Occipital lobe (tissue), 3 donors: ENCODE measurements at places on chromosomes 16 and 17.

DNA sequence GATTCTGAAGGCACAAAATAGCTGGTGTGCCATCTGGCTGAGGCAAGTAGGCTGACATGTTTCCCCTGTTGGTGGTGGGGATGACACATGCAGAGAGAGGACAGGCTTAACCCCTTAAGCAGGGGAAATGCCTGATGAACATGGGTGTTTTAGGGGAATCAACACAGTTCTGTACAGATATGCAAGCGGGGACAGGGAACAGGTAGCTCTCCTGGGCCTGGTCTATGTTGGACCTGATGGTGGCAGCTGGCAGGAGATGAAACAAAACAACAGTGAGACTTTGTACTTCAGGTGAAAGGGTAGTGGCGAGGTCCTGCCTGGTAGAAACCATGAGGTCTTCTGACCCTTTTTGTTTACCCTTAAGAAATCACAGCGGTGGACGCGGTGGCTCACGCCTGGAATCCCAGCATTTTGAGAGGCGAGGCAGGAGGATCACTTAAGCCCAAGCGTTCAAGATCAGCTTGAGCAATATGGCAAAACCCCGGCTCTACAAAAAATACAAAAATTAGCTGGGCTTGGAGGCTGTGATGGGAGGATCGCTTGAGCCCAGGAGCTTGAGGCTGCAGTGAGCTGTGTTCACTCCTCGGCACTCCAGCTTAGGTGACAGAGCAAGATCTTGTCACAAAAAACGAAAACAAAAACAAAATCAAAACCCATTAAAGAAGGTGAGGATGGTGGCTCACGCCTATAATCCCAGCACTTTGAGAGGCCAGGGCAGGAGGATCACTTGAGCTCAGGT, 10.5 kb downstream of the OR1F1 start:
- DNase-seq = no peak

GRCh38 chr17:43176119-43176570, 5.1 kb downstream of the NBR1 start:
- DNase-seq = no peak

- no peak for DNase-seq
Measured at GRCh38 chr16:86831366-86831765, 253.0 kb downstream of the FOXL1 start.

- no peak for DNase-seq
Measured at GRCh38 chr17:34257299-34257985, 2.4 kb downstream of the CCL2 start.

- peak; percentile 56 for DNase-seq
Measured at GRCh38 chr16:30902029-30902972, 5.9 kb downstream of the CTF1 start.

- DNase-seq = no peak
Measured at GRCh38 chr16:56421313-56421712, 4.0 kb downstream of the AMFR start.

- DNase-seq = no peak
Measured at GRCh38 chr16:81485824-81486539, 41.4 kb downstream of the CMIP start.

GRCh38 chr16:85952197-85952596, 53.2 kb downstream of the IRF8 start:
- DNase-seq = no peak

DNA sequence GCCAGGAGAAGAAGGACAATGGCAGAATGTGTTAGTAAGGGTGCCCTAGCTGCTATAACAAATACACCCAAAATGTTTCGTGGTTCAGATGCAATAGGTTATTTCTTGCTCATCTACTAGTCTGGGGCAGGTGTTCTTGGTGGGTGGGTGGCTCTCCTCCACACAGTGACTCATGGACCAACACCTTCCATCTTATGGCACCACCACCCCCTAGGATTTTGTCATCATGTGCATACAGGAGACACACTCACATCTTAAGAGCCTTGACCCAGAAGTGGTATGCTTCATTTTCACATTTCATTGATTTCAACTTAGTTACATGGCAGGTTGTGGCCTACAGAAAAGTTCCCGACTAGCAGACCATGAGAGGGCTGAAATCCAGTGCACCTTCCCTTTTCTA, 114.7 kb downstream of the AMFR start:
- no peak for DNase-seq

DNA sequence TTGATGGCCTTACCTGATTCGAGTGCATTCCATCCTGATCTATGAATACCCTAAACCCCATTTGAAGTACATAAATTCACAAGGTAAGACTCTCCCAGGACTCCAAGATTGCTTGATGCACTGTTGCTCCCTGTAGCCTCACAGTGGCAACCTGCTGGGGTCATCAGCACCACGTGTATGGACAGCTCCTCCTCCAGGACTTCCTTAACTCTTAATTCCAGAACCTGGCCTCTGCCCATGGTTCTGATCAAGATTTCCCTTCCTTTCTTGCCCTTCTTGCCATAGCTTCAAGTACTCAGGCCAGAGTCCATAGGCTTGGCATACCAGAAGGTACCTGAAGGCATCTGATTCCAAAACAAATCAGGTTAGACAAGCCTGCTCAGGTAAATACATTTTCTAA, 34.0 kb upstream of the NLK start:
- no peak for DNase-seq

GRCh38 chr16:89923640-89924296, 626 bp downstream of the TUBB3 start:
- no peak for DNase-seq

GRCh38 chr17:18987862-18988545, 16.6 kb downstream of the FAM83G start:
- DNase-seq = no peak

- DNase-seq = no peak
Measured at GRCh38 chr16:7422036-7422888, 89.6 kb downstream of the RBFOX1 start.

DNA sequence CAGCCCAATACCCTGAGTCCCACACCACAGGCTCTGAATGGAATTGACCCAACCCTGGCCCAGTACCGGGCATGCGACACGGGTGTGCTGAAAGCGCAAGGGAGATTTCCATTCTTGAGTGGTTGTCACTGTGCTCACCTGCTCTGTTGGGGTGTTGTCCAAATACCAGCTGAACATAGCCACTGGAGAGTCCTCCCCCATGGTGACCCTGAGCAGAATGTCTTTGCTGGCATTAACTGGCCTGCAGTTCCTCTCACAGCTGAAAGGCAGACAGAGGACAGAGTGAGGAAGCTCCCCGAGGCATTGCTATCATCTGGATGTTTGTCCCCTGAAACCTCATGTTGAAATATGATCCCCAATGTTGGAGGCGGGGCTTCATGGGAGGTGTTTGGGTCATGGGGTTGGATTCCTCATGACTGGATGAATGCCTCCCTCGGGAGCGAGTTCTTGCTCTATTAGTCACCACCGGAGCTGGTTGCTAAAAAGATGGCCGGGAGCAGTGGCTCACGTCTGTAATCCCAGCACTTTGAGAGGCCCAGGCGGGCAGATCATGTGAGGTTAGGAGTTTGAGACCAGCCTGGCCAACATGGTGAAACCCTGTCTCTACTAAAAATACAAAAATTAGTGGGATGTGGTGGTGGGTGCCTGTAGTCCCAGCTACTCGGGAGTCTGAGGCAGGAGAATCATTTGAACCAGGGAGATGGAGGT, 57.3 kb upstream of the BCO1 start:
- DNase-seq = no peak

- no peak for DNase-seq
Measured at GRCh38 chr17:66978514-66979061, 14.1 kb downstream of the CACNG4 start.

DNA sequence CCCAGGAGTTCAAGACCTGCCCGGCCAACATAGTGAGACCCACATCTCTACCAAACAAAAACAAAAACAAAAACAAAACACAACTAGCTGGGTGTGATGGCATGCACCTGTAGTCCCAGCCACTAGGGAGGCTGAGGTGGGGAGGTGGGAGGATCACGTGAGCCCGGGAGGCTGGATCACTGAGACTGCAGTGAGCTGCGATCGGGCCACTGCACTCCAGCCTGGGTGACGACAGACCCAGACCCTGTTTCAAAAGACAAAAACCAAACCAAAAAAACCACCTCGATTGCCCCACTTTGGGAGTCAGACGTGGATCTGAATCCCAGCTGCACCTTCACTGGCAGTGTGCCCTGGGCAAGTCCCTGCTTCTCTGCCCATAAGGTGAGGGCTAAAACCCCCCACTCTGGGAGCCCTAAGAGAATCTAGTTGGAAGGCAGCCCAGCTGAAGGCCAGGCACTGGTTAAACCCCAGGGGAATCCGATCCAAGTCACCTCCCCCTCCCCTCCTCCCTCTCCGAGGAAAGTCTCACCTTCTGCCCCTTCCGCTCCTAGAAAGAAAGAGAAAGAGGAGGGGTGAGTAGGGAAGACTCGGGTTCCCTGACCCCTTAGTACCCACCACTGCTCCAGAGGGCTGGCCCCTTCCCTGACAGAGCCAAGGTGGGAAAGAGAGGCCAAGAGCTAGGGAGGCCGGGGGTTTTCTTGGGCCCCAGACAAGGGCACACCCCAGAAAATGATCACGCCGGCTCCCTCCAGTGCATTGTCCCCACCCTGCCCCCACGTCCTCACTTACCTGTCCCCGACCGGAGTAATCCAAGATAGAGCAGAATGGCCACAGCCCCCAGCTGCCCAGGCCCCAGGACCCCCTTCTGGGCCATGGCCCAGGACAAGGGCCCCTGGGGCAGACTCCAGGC, 647 bp downstream of the PRSS8 start:
- DNase-seq = no peak

DNA sequence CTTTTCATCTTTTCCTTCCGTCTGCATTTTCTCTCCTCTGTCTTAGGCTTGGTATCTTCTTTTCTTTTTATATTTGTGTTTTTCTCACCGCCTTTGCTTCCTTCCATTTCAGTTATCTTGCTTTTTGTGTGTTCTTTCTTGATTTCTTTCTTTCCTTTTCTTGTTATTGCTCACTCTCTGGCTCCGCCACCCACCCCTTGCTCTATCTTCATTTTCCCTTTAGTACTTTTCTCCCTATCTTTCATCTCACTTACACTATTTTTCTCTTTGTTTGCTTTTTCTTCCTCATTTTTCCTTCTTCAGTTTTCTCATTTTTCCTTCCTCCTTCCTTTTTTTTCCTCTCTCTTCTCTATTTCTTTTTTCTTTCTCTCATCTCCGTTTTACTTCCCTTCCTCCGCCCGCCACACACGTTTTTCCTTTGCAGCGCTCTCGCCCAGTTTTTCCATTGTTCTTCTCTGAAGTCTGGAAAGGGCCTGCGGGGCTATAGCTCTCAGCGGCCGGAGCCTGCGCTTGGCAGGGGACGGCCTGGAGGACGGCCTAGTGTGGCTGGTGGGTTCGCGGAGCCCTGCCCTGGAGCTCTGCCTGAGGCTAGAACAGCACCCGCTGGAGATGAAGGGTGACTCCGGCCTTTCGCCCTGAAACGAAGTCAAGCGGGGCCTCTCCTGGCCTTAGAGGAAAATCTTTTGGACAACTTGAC, 5.2 kb upstream of the HOXB13 start:
- no peak for DNase-seq

GRCh38 chr17:34420254-34420766, 57.3 kb upstream of the CCL1 start:
- peak; percentile 50 for DNase-seq

DNA sequence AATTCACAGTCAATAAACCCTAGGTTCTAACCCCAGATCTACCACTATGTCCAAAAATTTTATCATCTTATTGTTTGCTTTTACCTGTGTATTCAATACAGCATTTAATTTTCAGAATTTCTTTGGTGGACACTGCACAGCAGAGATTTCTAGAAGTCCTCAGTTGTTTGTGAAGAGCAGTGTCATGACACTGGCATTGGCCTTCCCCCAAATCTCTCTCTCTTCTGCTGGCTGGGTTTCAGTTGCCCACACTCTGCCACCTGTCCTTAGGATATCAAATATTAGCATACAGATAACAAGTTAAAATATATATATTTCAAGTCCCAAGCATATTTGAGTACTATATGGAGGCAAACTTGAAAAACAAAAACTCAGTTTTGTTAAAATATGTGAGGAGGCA, 2.0 kb upstream of the THUMPD1 start:
- DNase-seq = no peak

DNA sequence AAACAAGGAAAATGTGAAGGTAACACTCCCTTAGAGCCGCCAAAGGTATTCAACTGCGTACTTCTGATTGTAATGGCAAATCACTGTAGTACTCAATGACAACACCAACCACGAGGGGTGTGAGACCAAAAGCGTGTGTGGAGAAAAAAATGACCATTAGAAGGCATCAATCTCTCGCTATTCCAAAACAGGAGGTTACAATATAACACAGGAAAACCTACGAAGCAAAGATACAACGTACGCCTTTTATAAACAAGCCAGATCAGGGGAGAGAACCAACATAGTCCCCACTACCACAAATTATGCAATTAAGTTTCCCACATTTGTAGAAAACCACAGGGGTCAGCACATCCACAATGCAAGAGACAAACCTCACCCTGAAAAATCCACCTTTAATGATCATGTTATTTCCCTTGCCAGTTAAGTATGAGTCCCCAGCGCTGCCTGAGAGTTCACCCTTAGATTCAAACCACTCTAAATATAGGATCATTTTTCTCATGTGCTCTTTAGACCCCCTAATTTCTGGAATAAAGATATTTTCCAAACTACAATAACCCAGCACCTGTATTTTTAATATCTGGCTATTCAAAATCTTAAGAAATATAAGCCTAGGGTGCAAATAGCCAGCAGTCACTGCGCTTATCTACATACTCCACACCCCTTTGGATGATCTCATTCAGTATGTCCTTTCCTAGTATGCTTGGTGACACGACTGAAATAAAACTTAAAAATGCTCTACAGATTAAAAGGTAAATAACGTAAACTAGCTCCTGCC, 12.4 kb downstream of the TEX14 start:
- no peak for DNase-seq

GRCh38 chr17:15469260-15469659, 1.8 kb upstream of the CDRT4 start:
- DNase-seq = no peak

GRCh38 chr17:82887255-82888164, 47.7 kb upstream of the ZNF750 start:
- no peak for DNase-seq

DNA sequence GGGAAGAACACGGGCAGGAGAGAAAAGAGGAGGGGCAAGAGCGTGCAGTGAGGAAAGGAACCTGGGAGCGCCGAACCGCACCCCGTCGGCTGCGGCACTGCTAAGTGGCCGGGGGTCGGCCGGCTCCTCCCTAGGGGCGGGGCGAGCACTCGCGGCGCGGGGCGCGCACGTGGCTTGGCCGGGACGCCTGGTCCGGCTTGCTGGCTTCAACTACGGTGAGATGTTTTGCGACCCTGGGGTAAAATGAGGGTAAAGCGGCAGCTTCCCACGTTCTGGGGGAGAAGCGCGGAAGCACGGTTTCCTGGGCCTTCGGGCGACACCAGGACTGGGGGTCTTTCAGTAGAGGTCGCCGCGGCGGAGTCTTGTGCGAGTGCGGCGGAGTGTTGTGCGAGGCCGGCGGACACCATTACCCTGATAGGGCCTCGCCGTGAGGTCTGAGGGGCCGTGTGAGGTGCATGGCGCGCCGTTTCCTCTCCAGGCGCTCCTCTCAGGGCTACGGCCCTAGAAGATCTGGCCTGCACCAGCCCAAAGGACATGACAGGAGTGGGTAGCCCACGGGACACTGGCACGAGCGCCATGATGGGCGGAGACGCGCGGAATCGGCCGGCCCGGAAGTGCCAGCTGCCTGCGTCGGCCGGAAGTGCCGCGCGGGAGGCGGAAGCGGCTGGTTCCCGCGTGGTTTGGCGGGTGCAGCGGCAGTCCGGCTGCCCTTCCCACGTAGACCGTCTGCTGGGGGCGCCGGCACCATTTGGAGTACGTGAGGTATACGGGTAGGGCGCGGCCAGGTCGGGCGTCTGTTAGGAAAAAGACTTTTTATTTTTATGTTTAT, at the start of the genes MYO19 and PIGW:
Gene MYO19 (minus strand): TSS at position 29 of the 829 bp plus-strand sequence. CDS start 2,330 bp downstream, outside the sequence.
Gene PIGW (plus strand): TSS at position 148 of the 829 bp plus-strand sequence. CDS start 2,115 bp downstream, outside the sequence.
- DNase-seq = peak; percentile 85

- no peak for DNase-seq
Measured at GRCh38 chr16:5753381-5753780, 655.8 kb upstream of the EEF2KMT start.
